Activated naive CD4-positive, alpha-beta T cell (primary cell): ENCODE measurements at places on chromosomes 7 and 10.

- no peak for DNase-seq
Observed at GRCh38 chr10:127370601-127371000, 174.2 kb upstream of the INSYN2A start.

- DNase-seq, result no peak
Observed at GRCh38 chr7:8065356-8065813, 96.8 kb downstream of the GLCCI1 start.

GRCh38 chr7:6166443-6166891 lies 106.0 kb downstream of the CYTH3 start:
- DNase-seq, result no peak

- DNase-seq, result no peak
Observed at GRCh38 chr7:149690688-149691446, 82.5 kb downstream of the ZNF467 start.

DNA sequence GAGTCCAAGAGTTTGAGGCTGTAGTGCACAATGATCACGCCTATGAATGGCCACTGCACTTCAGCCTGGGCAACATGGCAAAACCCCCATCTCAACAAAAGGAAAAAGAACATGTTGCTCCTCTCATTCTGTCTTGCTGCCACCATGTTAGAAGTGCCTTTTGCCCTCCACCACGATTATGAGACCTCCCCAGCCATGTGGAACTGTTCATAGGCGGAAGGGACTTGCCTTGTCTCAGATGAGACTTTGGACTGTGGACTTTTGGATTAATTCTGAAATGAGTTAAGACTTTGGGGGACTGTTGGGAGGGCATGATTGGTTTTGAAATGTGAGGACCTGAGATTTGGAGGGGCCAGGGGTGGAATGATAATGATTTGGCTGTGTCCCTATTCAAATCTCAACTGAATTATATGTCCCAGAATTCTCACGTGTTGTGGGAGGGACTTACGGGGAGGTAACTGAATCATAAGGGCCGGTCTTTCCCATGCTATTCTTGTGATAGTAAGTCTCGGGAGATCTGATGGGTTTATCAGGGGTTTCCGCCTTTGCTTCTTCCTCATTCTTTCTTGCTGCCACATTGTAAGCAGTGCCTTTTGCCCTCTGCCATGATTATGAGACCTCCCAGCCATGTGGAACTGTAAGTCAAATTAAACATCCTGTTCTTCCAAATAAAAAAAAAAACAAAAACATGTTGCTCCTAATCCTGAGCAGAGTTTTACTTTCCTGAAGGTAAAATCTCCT lies 22.3 kb downstream of the DLG5 start:
- DNase-seq, result no peak

DNA sequence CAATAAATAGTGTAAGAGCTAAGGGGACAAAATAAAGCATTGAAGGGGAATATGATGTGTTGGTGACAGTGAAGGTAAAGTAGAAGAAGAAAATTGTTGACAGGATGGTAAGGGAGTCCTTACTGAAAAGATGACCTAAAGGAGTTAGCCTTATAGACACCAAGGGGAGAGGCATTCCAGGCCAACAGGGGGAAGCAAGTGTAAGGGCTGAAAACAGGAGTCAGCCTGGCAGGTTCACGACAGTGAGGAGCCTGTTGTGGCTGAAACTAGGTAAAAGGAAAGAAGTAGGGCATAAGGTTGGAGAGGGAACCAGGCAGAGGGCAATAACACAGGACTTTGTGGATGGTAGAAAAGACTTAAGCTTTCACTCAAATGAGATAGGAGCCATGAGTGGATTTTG lies 34.0 kb downstream of the PNLIPRP3 start:
- DNase-seq, result no peak

GRCh38 chr7:139772873-139773272 lies 4.9 kb downstream of the HIPK2 start:
- no peak for DNase-seq

- DNase-seq, result no peak
Observed at GRCh38 chr7:23093111-23093510, 12.5 kb upstream of the KLHL7 start.

DNA sequence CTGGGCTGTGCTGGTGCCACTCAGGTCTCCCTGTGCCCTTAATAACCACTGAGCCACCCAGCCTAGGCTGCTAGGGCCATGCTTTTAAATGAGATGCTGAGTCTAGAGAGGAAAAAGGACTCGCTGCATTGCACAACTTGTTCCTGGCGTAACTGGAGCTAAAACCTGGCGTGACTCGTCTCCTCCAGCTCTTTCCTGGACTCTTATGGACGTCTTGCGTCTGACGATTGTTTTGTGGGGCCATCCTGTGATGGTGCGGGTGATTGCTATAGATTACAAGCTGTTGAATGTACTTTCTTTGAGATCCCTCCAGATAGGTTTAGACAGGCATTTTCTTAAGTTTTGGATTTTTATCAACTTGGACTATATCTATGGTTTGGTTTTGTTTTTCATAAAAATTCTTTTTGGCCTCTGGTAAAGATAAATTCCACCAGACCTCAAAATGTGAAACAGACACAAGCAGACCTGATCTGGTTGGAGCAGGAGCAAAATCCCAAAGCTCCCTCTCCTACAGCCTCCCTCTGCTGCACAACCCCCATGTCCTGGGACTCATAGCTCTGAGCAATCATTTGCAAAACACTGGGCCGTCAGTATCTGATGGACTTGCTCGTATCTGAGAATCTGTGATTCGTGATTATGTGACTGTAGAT lies 230.3 kb downstream of the ARHGAP12 start:
- no peak for DNase-seq

GRCh38 chr10:105328503-105329133 lies 687.5 kb downstream of the SORCS3 start:
- no peak for DNase-seq

GRCh38 chr7:158394936-158395335 lies 192.7 kb downstream of the PTPRN2 start:
- DNase-seq, result no peak

- no peak for DNase-seq
Observed at GRCh38 chr7:105426606-105427146, 38.0 kb upstream of the SRPK2 start.

- DNase-seq, result no peak
Observed at GRCh38 chr7:24923172-24923865, 56.7 kb downstream of the OSBPL3 start.

DNA sequence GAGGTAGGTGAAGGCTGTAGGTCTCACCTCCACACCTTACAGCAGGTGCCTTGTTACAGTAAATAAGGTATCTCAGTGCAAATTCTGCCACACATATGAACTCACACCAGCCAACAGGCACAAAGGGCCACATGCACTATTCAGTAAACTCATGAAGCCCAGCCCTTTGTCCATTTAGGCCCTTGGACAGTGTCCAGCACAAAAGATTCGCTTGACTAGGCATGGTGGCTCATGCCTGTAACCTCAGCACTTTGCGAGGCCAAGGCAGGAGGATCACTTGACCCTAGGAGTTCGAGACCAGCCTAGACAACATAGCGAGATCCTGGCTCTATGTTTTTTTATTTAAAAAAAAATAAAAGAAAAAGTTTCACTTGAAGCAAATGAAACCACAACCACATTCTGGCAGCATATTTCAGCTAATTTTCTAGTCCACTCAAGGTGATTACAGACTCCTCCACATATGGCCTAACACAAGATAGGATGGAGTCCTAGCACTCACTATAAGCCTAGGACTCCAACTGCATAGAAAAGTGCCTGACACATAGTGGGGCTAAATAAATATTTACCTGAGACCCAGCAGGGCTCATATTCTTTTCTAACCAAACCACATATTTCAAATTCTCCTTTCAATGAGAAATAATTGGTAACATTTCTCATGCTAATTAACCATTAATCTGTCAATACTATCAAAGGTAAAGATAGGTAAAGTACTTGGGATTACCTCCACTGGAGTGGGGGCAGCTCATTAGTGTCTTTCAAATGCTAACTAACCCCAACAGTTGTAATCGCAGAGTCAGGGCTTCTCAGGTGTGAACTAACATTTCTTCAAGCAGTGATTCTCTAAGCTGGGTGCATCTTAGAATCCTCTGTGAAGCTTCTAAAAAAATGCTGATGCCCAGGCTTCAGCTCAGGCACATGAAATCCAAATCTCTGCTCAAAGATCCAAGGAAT lies 4.5 kb upstream of the ANKRD1 start:
- no peak for DNase-seq

GRCh38 chr10:7952266-7952665 lies 102.2 kb upstream of the GATA3 start:
- no peak for DNase-seq

GRCh38 chr7:152366662-152367061 lies 69.1 kb downstream of the KMT2C start:
- DNase-seq, result no peak

DNA sequence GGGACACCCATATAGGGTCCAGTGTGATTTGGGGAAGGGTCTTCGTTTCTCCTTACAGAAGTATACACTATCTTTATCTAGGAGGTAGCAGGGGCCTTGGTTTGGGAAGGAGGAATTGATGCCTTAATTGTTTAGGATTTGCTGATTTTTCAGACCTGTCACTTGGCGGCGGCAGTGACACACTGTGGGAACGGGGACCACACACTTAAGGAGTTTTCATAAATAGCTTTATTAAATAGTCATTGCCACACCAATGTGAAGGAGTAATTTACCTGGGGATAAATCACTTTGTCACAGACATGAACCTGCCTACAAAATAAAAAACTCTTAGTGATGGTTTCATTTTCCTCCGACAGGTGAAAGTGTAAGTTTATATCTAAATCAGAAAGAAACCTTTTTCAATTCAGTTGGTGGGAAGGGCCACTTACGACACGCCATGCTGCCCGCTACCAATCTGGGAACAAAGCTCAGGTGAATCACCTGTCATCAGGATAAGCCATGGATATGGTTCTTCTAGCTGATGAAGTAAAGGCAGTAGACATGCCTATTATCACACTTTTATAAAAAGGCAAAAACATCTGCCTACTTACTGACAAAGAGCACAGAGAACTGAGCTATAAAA lies 12.3 kb upstream of the ENO4 start:
- DNase-seq, result no peak

DNA sequence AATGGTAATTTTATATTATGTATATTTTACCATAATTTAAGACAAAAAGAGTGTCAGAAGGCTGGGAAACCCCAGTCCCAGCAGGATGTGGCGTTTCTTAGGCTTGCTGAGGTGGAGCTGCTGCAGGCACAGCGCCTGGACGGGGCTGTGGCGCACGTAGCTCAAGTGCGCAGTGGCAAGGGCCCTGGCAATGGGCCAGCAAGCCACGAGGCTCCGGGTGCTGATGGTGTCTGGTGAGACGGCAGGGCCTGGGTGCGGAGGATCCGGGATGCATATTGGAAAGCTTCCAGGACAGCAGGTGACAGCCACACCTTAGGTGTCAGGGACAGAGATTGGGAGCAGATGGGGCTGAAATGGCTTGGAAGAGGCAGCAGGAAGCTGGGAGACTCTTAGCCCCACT lies 37.2 kb downstream of the CLEC2L start:
- DNase-seq, result no peak

DNA sequence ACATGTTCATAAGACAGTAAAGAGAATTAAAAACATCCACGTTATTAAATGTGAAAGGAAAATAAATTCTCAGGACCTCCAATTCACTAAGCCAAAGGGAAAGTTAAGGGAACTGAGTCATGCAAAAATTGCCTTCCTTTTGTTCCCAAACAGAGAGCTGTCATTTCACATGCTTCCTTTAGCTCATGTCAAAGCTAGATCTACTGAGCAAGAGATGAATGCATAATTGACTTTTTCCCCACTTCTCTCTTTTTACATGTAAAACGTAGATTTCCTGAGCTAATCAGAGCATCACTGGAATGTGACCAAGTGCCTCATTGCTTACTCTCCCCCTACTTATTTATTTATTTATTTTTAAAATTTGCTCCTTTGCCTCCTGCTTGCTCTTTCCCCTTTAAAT lies 129.1 kb upstream of the AMPH start:
- DNase-seq, result no peak

DNA sequence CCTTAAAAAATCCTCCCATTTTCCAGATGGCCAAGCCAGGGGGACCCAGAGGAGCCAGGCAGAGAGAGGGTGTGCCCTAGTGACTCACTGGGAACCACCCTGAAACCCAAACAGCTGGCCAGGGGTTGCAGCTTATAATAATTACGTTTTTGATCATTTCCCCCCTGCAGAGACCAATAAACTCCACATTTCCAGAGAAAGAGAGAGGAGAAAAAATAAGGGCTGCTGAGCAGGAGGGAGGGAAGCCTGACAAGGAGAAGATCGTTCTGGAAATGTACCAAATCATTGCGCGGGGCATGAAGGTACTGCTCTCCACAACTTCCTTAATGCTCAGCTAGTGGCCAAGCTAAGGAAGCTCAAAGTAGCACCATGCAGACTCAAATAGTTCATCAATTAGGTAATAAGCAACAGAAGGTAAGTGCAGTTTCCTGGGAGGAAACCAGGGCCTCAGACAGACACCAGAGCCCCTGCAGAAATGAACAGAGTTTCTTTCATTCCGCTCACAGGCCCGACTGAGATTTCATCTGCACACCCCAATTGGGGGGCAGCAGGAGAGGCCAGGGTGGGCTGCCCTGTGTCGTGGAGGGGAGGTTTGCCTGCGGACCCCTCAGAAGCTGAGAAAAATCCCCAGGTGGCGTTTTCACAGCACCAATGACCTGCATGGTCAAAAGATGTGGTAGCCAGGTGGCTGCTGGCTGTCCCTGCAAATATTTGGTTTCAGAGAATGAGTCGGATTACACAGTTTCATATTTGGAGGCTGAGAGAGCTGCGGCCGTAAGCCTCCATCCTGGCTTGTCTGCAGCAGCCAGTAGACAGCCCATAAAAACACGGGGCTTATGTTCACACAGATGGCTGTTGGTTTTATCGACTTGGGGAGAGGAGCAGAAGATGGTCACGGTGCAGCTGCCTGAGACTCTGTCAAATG lies 153.2 kb upstream of the LYZL2 start:
- DNase-seq, result no peak
